ENCODE measurements at places on chromosomes 12 and 14.

DNA sequence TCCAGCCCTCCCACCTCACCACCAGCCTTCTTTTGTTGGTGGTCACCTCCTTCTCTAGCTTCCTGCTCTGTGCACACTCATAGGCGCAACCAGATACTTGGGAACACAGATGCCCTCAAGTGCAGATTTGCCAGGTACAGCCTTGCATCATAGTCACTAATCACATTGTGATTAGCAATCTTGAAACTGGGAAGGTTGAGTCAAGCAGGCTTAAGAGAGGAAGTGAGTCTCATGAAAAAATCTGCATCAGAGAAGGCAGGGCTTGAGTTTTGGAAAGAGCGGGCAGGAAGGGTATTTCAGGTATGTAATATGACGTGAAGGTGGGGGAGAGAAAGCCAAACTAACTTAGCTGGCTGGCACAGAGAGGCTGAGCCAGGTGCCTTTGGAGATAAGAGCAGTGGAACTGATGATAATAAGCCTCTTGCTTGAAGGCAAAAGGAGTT, 2.7 kb upstream of the RABGGTA start:
- peak; percentile 73 for ATAC-seq

DNA sequence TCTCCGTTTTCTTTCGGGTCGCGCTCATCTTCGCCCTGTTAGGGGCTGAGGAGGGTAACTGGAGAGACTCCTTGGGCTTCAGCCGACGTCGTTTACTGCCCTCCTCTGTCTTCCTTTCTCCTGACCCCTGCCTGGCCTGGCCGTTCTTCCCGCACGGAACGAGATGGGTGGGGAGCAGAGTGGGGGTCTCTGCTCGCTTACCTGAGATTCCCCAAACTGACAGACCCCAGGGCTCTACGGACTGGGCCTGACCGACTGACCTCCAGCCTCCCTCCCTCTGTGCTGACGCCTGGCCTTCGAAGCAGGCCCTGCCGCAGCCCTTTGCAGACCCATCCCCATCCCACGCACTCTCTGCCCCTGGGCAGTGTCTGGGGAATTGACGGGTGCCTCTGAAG, 439 bp downstream of the GOLGA5 start:
- ATAC-seq: no peak

GRCh38 chr14:95526483-95527386, 8.1 kb upstream of the GLRX5 start:
- ATAC-seq: no peak

- ATAC-seq: no peak
Measured at GRCh38 chr12:106680280-106680679, 94.2 kb upstream of the RIC8B start.

- no peak for ATAC-seq
Measured at GRCh38 chr12:117571321-117571720, 209.9 kb upstream of the NOS1 start.

DNA sequence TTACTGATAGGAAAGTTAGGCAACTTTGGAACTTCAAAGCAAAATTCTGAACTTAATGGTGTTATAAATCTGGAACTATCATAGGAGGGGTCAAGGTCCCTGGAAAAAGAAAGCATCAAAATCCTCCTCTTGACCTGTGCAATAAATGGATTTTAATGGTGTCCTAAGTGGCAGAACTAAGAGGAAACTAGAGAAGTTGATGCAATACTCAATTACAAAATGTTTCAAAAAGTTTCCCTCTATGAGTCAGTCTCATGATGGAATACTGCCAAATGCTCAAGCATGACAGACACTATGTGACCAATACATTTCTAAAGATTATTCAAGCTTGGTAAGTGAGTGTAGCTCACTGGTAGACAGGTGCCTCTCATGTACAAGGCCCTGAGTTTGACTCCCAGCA, 47.7 kb upstream of the ERGIC2 start:
- no peak for ATAC-seq

DNA sequence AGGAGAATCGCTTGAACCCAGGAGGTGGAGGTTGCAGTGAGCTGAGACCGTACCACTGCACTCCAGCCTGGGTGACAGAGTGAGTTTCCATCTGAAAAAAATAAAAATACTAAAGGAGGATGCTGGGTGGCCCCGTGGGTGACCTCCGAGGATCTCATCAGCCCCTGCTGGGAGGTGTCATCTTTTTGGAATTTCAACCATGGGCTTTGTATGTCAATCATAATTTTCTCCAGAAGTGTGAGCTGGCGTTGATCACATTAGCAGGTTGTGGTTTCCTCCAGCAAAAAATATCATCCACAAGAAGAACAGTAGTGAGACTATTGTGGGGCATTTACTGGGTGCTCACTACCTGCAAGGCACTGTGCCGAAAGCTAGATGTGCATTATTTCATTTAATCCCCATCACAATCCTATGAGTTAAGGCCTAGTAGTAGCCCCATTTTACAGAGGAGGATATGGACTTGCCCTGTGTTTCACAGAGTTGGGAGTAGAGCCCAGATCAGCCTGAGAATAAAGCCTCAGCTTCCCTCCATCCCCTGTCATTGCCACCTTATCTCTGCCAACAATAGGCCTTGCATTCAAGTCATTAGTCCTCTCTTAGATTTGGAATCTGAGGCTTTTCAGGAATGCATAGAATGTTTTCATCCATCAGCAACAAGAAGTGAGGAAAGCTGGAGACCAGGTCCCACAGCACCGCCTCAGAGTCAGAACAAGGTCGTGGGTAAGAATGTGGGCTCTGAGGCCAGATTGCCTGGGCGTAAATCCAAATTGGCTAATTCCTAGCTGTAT, 39.8 kb downstream of the SVOP start:
- no peak for ATAC-seq

DNA sequence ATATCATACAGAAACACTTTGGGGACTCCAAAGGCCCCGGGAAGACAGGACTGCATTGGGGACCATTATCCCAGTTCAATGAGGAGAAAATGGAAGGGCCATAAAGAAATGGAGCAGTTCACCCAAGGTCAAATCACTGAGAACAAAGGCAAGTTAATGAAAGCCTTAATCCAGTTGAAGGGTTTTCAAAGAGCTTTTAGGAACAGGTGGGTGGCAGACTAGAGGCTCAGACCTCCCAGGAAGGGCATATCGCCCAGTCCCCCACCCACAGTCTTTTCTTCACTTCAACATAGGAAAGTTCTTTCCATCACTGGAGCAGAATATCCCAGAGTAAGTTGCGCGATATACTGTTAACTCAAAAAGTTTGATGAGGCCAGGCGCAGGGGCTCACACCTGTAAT, 136.1 kb upstream of the CCND2 start:
- ATAC-seq: no peak

- ATAC-seq: no peak
Measured at GRCh38 chr12:71141378-71141926, 16.3 kb downstream of the TSPAN8 start.

GRCh38 chr12:119594772-119595445, 1.3 kb downstream of the TMEM233 start:
- no peak for ATAC-seq

DNA sequence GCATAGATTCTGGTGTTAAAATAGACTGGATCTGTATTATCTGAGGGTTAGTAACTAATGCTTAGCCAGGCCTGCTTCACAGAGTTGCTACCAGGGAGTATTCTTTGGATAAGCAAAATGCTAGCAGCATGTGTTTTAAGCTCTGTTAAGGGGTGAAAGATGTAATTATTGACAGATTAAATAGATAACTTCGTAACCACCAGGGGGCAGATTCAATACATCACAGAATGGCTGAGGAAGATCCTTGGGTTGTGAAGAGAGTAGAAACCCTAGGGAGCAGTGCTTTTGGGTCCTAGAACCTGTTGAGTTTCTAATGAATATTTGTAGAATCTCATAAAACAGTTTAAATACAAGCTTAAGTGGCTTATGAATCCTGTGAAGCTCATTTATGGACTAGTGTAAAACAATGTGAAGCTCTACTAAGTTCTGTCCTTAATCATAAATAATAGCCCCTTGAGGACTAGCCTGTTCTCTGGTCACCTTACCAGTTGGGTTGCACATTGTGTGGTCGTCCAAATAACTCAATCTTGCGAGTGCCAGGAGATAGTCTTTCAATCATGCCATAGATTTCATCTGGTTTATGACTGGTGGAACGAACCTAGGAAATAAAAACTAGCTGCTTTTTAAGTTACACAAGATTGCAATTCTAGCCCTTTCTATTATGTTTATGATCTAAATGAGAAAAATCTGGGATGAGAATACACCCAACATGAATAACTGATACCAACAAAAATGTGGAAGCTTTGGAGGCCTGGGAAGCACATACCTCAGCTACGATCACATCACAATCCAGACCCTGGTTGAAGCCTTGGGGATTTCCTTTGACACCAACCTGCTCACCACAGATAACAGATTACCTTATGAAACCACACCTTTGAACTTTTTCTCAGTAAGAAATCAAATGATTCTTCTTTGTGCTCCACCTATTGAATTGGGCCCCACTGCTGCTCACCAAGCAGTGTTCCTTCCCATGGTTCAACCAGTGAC, 12.3 kb downstream of the METTL3 start:
- ATAC-seq: peak; percentile 66

DNA sequence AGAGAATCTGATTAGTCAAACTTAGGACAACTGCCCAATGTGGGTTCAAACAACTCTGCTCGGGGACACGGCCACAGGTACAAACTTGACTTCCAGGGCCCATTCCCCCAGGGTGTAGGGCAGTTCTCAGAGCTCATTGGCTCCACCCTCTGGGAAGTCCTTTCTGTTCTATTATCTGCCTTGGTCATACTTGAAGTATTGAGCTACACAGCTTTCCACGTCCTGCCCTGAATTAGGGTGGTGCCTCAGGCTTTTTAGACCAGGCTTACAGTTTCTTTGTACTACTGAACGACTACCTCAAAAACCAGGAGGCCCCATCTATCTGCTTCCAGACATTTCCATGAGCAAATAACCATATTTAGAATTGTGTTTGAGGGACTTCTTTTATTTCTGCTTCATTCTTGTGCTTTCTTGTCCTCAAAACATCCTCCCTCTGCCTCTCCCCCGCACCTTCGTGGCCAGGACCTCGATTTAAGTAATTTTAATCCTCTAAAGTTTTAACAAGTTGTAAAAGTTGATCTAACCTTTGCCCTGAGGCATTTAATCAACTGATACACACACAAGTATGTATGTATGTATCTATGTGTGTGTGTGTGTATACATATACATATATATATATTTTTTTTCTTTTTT, 281.7 kb upstream of the AMIGO2 start:
- ATAC-seq: peak; percentile 76

GRCh38 chr12:32047357-32048212, 59.1 kb upstream of the BICD1 start:
- no peak for ATAC-seq

- ATAC-seq: peak; percentile 44
Measured at GRCh38 chr12:11765421-11765816, 115.9 kb downstream of the ETV6 start.

DNA sequence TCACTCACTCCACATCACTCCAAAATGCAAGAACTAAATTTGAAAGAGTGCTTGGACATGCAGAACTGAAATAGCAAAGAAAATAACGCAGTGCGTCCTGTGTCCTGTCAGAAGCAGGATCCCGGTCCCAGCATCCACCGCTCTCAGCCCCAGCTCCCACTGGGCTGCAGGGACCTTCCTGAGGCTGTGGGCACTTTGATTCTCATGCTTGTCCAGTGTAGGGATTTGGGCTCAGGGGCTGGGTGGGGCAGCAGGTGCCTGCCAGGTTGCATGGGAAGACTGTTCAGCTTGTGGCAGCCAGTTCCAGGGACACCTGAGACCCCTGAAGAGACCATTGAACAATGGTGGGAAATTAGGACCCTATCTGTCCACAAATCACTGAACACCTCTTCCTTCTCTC, 140.0 kb upstream of the FKBP4 start:
- ATAC-seq: no peak

DNA sequence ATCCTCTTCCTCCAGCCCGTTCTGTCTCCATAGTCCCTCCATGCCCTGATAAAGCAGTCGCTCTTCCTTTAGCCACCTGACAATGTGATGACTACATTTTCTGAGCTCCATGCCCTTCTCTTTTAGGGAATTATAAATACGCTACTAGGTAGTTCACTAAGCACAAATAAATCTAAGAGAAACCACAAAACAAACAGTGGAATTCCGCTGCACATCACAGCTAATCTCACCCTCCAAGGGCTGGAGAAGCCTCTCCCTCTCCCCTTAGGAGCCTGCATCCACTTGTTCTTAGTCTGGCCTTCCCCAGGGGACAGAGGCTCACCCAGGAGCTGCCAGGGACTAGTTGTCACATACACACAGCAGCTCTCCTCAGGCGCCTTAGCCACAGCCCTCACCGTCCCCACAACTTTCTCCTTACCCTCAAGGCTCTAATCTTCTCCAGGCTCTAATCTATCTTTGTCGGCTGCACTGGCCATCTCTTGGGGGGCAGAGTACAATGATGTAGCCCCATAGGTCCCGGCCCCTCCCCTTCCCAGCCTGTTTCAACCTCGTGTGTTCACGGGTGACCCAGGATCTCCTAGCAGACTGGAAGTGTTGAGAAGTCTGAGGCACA, 55.9 kb upstream of the GPR68 start:
- ATAC-seq: no peak

DNA sequence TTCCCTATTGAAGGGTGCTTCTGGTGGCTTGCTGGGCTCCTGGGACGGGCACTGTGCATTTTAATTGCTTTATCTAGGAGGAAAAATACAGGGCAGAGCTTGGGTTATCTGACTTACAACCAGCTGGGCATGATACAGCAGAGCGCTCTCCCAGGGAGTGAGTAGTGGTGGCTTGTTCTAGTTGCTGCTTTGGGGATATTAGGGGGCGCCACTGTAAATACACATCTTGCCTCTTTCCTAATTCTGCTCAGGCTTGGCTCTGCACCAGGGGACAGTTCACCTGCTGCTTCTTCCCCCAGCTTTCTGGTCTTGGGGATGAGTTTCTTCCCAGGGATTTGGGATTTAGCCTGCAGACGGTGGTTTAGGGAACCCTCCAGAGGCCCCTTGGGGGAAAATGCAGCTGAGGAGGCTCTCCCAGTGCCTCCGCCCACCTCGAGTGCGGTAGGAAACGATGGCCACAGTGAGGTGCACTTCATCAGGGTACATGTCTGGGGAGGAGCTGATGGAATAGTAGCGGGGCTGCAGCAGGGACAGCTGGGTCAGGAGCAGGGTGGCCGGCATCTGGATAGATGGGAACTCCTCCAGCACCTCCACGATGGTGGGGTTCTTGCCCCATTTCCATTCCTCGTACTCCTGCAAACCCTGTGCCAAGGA, 36.9 kb upstream of the FBXO21 start:
- no peak for ATAC-seq

DNA sequence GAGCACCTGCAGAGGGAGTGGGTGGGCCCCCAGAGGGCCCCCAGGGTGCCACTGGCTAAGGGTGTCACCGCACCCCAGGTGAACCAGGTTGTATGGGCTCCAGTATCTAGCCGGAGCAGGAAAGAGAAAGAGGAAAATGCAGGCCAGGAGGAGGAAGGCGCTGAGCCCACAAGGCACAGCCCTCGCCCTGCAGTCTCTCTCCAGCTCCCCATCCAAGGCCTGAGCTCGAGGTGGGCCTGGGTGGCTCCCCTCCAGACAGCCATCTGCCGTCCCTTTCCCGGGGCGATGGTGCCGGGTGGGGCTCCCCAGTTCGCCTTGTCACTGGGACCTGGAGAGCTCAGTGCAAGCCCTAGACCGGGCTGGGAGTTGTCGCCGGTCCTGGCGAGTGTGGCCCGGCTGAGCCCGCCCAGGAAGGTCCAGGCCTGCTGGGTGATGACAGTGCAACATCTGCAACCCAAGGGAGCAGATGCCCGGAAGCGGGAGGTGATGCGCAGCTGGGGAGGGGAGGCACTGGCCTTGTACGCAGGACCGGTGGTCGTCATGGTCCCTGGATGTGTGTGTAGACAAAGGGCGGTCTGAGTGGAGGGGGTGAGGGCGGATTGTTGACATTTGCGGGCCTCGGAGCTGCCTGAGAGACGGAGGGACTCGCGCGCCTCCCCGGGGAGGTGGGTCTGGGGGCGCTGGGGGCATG, 716 bp downstream of the TMEM179 start:
- ATAC-seq: no peak

- ATAC-seq: no peak
Measured at GRCh38 chr12:101642115-101643067, 47.6 kb downstream of the MYBPC1 start.

Measured in activated CD4-positive, CD25-positive, alpha-beta regulatory T cell treated with anti-CD3 and anti-CD28 coated beads, Interleukin-2, amount 50 U/mL, for 24 hours (primary cell).